Neural progenitor cell (in vitro differentiated cells): ENCODE measurements at places on chromosomes 1 and 21.

DNA sequence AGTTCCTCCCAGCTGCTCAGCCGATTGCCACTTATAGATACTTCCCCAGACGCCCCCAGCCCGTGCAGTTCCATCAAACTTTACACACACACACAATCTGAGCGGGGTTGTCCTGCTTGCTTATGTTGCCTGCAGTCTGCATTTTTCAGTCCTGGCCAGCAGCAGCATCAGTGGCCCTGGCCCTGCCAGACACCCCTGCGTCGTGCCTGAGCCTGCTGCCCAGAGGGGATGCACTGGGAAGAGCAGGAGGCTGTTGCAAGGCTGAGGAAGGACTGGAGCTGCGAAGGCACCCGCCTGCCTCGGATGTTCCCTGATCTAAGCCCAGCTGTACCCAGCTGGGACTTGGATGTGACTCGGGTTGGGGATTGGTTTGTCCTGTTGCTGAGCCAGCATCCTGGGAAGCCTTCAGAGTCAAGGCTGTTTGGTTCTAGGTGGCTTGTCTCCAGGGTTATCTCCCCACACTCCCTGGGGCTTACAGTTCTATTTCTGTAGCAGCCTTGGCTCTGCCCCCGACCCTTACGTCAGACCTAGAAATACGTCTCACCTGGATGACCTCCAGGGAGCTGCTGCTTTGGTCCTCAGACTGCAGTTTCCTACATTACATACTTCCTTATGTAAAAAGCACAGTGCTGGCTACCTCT is 42.3 kb downstream of the MAN1C1 start:
- DNase-seq, result no peak

DNA sequence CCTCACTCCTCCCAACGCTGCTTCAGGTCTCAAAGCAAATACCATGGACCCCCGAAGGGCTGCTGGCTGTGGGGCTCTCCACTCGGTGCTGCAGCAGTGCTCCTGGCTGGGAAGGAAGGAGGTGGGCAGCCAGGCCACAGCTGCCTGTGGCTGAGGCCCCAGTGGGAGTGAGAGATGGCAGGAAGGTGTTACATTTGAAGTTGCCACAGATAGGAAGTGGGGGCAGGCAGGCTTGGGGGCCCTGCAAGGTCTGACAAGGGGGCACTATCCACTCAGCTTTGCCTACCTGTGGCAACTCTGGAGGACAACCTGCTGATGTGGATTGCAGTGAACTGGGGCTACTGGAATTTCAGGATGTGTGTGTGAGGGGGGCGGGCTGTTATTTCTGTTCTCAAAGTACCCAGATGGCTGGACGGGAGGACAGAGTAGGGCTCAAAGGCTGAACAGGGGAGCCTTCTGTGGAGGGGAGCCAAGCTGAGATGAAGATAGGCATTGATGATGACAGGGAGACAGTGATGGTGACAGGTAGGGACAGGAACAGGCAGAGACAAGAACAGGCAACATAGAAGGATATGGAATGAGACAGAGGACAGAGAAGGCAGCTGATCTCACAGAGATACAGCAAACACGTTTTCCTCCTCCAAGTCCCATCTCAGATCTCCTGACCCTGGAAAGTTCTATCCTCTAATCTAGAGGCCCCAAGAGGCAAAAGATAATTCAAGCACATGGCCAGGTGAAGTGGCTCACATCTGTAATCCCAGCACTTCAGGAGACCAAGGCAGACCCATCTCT is 1.8 kb downstream of the ZNF683 start:
- DNase-seq, result no peak

- DNase-seq, result no peak
Observed at GRCh38 chr21:33312121-33312520, 12.6 kb upstream of the IFNAR1 start.

DNA sequence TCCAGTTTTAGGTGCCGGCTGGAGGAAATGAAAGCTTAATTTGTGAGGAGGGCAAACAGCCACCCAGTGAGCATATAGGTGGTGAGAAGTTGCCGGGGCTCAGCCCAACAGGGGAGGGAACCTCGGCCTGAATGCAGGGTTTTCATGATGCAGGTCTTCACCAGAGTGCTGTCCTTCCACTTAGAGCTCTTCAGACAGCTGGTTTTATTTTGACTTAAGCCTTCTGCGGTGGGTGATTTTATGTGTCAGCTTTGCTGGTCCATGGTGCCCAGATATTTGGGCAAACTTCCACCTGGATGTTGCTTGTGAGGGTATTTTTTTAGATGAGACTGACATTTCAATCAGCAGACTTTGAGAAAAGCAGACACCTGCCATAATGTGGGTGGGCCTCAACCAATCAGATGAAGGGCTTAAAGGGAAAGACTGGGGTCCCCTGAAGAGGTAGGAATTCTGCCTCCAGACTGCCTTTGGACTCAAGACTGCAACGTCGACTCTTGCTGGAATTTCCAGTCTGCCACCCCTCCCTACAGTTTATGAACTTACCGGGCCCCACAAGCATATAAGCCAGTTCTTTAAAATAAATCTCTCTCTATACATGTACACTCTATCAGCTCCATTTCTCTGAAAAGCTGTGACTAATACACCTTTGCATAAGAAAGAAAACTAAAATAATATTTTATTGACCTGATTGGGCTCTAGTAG is 72.8 kb downstream of the RHOU start:
- no peak for DNase-seq

DNA sequence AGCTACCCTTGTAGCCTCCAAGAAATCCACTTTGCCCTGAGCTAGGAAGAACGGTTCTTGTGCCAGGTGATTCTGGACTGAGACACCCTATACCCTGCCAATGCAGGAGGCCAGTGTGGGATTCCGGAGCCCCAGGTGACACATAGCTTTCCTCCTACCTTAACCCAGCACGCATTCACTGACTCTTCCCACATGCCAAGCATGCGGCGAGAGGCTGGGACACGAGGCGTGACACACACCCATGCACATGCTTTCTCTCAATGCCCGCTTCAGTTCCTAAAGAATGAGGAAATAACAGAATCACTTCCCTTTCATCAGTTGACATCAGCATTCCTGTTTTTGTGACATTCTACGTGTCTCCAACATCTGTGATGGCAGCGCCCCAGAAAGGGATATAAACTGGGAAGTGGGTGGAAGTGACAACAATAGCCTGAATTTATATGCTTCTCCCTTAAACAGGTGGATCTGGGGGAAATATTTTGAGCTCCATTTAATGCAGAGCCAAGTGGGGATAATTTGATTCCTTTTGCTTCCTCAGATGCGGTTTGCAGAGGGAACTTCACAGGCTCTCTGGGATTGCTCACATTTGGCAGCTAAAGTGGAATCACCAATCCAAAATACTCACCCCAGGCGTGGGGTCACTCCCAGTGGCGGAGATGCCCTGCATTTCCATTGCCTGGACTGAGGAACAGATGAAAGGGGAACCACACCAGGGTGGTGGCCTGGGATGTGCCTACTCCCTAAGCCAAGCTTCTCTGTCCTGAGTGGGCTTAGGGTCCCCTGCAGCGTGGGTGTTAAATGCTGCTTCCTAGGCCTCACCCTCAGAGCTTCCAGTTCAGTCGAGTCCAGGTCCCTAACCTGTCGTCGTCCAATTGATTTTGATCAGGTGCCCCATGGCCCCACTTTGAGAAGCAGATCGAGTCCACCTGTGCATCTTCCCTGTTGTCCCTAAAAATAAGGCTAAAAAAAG is 445.1 kb downstream of the SIPA1L2 start:
- no peak for DNase-seq

DNA sequence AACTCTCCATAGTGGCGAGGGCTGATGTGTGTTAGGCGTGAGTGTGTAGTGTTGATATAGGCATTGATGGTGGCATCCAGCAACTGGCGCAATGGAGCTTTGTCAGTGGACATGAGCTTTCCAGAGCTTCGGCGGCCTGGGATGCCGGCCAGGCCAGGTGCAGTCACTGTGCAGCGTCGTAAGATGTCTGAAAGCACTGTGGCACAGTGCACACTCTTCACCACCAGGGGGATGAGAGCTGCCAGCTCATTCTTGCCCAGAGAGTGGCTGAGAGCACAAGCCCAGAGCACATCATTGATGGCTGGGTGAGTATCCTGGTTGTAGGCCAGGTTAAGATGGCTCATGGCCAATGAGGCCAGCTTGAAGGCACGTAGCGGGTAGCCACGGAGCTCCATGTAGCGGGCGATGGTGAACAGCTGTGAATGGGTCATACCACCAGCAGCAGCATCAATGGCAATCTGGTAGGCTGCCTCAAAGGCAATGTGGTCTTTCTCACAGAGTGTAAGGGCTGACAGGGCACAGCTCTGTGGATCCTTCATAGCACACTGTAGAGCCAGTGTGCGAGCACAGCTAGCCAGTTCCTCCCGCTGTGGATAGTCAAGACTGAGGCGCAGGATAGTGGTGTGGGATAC is 6.7 kb downstream of the UROD start:
- peak; percentile 82 for DNase-seq

DNA sequence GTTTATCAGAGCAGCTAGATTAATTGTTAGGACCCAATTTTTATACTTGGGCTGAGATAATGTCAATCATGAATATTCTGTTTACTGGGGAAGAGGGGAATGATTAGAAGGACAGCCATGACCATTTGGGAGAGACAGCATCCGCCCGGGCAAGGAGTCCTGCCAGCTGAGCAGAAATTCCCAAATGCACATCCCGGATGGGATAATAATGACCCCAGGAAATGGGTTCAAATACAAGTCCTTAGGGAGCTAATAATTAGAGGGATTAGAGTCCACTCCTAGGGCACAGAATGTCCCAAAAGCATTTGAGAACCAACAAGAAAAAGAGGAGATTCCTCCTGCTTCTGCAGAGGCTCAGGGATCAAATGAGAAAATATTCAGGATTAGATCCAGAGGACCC is 115.9 kb downstream of the LRRC53 start:
- no peak for DNase-seq

- DNase-seq, result peak; percentile 55
Observed at GRCh38 chr1:912740-913301, 10.9 kb upstream of the SAMD11 start.

GRCh38 chr1:76595024-76595423 is 272.3 kb upstream of the ST6GALNAC5 start:
- peak; percentile 24 for DNase-seq

DNA sequence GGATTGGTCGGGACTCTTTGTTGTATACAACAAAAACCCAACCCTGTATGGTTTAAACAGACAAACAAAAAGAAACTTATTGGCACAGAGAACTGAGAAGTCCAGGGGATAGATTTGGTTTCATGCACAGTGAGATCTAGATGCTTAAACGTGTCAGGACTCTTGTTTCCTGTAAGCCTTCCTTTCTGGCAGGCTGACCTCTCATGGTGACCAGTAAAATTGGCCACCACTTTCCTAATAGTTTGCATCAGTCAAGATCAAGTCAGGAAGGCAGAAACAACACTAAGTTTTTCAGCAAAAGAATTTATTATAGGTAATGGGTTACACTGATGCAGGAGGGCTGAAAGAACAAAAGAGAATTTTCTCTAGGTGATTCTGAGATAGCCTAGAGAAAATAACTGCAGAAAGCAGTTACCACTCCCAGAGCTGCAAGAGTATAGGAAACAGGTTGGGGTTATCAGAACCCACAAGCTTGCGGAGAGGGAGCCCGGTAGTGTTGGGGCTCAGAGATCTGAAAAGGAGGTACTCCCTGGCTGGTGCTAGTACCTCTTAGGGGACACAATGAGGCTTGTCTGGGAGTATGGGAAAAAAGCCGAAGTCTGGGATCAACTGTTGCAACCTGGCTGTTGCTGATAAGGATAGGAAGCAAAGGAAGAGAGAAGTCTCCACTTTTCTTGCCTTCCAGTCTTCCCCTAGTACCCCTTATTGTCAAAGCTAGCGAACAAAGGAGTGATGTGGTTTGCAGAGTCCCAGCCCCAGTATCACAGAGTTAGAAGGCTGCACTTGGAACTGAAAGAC is 21.4 kb downstream of the CITED4 start:
- no peak for DNase-seq

DNA sequence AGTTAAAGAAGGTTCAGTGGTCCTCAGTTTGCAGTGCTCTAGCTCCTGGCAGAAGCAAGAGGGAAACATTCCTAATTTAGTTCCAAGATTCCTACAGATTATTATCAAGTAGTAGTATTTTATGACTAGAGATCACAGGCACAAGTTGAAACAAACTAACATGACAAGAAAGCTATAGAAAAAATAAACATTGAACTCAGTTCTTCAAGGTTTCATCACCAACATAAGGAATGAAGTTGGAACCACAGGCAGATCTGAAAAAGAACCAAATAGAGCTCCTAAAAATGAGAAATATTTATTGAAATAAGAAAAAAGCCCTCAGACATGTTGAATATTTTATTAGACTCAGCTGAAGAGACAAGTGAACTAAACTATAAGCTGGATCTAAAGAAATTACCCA is 40.6 kb downstream of the PDC start:
- no peak for DNase-seq

GRCh38 chr1:22297999-22298398 is 153.7 kb upstream of the ZBTB40 start:
- DNase-seq, result no peak

GRCh38 chr1:23867542-23867894 is 572 bp downstream of the FUCA1 start:
- DNase-seq, result no peak

DNA sequence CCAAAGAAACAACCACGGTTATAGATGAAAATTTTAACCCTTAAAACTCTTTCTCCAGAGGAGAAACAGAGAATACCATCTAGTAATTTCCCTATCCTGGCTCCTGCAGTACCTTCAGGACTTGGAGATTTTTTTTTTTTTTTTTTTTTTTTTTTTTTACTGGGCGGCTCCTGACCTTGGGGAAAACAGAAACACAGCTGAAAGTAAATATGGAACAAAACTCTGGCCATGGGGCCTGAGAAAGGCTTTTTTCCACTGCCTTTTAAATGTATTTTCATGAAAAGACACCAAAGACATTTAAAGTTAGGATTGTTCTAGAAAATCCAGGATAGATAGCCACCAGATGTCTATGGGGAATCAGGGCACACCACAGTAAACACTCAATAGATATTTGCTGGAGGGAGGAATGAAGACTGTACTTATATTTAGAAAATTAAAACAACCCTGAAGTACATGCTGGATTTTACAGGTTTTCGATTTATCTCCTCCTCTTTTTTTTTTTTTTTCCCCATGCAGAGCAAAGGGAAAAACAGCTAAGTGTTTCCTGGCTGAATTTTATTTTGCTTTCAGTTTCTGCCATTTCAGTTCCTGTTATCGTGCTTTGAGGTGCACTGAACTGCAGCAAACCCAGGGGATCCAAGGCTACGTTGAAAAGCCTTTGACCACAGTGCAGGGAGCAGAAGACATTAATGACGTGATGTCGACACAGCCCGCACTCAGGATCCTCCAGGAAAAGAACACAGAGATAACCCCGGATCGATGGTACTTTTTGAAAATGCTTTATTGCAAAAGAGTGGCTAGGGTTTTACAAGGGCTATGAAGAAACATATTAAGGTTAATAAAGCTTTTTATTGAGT is 35.7 kb upstream of the CNN3 start:
- no peak for DNase-seq

GRCh38 chr1:182595641-182596240 is 6.7 kb upstream of the RNASEL start:
- DNase-seq, result peak; percentile 78
